ENCODE measurements at places on chromosomes 12 and 14.

- peak; percentile 66 for DNase-seq
Measured at GRCh38 chr14:60514741-60515491, 6.0 kb downstream of the SIX6 start.

- no peak for DNase-seq
Measured at GRCh38 chr12:76611533-76611932, 52.0 kb upstream of the OSBPL8 start.

DNA sequence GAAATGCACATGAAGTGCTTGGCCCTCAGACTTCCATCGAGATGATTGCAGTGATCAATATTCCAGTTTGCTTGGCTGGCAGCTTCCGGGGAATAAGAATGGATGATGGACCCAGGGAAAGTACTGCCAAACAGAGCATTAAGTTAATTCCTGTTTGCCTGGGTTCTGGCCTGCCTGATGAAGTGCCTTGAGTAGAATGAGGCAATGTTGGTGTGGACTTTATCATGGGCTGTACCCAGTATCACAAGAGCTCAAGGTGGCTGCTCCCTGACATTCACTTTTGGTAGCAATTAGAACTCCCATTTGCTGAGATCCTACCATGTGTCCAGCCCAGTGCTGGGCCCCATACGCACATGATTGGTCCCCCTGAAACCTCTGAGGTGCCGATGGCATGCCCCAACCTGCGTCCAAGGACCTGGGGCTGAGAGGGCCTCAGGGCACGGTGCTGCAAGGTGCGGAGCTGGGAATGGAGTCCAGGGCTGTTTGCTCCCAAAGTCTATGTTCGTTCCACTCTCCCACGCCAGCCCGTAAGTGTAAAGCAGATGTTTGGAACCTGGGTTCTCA lies 80.7 kb downstream of the SLC25A47 start:
- DNase-seq: no peak

DNA sequence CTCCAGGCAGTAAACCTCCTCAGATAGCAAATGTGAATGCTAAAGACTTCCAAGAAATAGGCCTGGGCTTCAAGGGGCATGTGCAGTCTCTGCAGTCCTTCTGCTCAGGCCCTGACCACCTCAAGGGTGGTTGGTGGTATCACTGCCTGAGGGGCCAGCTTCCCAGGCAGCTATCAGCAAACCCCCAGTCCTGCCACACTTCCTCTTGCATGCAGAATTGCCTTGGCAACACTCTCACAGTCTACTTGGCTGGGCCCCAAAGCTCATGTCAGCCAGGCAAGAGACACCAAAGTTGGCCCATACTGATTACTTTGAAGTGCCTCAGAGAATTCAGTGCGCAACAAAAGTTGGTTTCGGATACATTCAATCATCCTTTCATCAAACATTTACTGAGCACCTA lies 3.5 kb upstream of the ASB8 start:
- DNase-seq: no peak

DNA sequence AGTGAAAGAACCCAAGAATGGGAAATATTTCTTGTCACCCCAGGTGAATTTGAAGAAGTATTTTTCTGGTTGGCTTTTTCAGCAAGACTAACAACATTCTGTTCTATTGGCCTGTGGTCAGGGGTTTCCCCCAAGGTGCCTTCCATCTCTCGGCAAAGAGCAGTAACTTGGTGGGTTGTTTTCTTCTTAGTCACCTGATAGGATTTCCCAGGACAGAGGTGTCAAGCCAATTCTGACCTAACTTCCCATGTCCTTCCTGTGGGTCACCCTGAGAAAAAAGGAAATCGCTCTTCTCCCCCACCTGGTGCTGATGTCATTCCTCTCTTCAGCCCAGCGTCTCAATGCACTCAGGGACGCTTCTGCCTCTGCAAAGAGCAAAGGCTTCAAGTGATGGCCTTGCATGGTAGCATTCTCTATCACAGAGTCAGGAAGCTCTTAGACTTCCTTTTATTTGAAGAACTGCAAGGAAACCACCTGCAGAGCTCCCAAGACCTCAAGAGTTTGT lies 16.1 kb upstream of the IFNG start:
- no peak for DNase-seq
